Right ventricle myocardium superior (tissue), 1 donor: ENCODE measurements at places on chromosomes 2 and 18.

DNA sequence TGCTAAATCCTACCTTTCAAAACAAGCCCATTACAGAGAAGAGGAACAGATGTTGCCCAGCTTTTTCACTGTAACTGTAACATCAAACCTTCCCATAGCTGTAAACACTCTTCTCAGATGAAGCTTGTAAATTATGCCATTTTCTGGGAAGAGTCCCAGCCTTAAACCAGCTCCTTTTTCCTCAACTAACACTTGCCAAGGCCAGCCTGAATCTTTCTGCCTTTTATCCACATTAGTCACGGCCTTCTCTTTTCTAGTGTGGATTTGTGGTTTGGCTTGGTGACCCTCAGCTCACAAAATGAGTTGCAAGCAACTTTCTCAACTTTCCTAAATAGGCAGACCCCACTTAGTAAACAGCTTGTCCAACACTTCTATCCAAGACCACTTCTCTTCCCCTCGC lies 90.2 kb downstream of the CABLES1 start:
- DNase-seq: no peak

- no peak for DNase-seq
Measured at GRCh38 chr2:100252811-100253698, 69.2 kb downstream of the LONRF2 start.

- DNase-seq: no peak
Measured at GRCh38 chr2:1494257-1494656, 81.0 kb downstream of the TPO start.

DNA sequence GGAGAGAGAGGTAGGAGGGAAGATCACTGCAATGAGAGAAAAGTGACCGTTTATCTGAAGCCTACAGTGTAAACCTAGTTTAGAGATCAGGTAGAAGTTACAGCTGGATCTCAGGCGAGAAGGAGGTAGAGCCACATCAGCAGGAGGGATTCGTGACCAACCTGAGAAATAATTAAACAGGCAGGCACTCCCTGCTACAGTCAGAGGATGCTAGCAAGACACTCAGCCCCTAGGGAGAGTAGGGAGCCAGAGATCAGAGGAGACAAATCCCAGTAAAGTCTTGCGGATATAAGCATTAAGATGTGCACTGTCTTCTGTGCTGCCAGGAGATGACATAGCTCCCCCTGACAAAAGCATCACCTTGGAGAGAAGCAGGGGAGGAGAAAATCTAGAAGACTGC lies 629.1 kb upstream of the SLC39A10 start:
- no peak for DNase-seq

GRCh38 chr2:197306696-197307040 lies 3.9 kb downstream of the ANKRD44 start:
- peak; percentile 62 for DNase-seq

- peak; percentile 64 for DNase-seq
Measured at GRCh38 chr2:134411828-134412638, 158.2 kb downstream of the MGAT5 start.

GRCh38 chr2:236691799-236692167 lies 122.2 kb downstream of the ACKR3 start:
- DNase-seq: no peak

GRCh38 chr2:101341901-101342624 lies 33.6 kb upstream of the RNF149 start:
- DNase-seq: peak; percentile 81

DNA sequence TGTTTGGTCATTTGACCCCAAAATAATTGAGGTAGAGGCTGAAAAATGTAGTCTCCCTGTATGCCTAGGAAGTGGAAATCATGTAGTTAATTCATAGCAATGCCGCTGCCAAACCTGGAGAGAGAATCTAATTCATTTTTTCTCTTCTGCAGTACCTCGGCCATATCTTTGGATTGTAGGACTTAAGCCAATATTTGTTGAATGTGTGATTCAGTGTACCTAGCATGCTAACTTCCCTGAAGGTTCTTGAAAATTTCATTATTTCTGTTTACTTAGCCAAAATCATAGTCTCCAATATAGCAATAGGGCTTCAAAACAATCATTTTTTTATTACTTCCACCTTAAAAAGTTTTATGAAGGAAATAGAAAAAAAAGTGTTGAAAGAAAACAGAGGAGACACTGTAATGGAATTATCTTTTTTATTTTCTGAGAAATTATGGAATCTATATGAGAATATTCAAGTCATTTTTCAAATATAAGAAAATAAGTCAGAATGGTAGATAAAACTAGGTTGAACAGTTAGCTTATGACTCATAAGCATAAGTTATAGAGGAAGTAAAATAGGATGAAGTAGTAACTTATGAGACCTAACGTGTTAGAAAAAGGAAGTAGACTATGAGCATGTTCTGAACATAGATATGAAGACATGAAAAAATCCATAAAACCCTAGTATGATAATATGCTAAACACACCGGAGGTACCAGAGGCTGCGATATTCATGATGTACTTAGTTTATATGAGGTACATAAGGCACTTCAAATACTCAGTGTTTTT lies 35.2 kb upstream of the CDH19 start:
- no peak for DNase-seq

GRCh38 chr2:37232131-37232933 lies 874 bp downstream of the NDUFAF7 start:
- no peak for DNase-seq

DNA sequence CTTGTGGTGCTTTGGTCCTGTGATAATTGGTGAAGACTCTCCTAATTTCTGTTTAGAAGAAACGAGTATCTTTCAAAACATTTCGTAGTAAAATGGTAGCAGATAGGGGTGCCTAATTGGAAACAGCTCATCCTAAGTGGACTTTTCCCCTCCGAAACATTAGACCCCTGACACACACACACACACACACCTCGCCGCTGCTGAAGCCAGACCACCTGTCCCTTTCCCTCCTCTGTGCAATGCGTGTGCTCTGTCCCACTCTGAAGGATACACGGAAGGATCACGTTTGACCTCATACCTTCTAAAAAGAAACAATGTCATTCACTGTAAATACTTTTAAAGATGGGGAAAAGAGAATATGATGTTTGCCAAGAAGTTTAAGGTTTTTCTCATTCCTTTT lies 36.2 kb upstream of the TMEM87B start:
- no peak for DNase-seq

DNA sequence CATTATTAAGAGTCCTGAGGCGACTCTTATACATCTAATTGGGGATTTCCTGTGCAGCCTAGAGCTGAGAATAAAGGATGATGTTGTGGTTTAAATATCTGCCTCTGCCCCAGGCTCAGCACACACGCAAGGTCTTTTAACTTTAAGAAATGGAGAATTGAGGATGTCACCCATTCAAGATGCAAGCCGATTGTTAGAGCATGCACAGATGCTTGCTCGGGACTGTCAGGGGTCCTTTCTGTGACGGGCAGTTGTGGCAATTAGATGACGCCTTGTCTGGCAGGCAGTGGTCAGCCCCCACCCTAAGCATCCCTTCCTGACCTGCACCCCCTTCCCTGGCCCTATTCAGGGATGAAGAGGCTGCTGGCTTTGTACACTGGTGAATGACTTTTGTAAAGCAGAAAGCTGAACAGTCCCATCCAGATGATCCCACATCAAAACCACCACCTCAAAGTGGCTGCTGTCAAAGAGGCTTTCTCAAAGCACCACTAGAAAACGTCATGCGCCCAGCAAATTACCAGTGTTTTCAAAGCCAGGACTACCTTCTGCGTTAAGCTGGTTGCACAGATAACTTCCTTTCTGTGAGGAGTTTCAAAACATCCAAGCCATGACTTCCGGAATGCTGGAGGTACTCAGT lies 23.7 kb downstream of the FAM178B start:
- no peak for DNase-seq

- no peak for DNase-seq
Measured at GRCh38 chr2:234322766-234323465, 174.0 kb downstream of the ARL4C start.

- no peak for DNase-seq
Measured at GRCh38 chr2:2146969-2147900, 183.8 kb downstream of the MYT1L start.

- DNase-seq: no peak
Measured at GRCh38 chr2:55839182-55839819, 84.3 kb downstream of the EFEMP1 start.

DNA sequence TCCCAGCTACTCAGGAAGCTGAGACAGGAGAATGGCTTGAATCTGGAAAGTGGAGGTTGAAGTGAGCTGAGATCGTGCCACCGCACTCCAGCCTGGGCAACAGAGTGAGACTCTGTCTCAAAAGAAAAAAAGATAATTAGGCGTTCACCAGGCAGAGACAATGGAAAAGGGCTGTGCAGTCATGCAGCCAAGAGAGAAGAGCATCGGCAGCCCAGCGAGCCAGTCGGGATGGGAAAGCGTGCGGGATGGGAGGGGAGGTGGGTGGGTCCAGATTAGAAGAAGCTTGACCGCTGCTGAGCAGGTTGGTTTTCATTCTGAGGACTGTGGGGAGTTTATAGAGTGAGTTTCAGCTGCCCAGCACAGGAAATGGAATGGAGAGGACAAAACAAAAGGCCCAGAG lies 15.0 kb upstream of the CYS1 start:
- no peak for DNase-seq

- DNase-seq: no peak
Measured at GRCh38 chr2:227471412-227471811, 544 bp upstream of the AGFG1 start.

GRCh38 chr2:123840574-123840973 lies 184.5 kb upstream of the CNTNAP5 start:
- DNase-seq: no peak

DNA sequence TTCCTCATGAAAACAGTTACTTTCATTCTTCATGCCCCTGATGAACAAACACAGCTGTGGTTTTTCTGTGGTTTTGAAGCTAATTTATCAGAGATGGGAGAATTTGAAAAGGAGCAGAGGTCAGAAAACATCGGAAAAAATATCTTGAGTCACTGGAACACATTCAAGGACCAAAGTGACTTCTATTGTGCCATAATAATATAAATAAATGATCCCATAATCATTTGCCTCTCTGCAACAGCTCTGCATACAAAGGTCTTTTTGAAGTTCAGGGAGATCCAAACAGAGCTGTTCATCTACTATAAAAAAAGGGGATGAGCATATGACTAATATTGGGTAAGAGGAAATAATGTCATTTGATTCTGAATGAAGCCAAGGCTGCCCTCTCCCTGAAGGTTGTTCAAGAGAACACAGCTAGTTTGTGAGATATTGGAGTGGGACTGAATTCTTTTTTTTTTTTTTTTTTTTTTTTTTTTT lies 201.3 kb upstream of the GALNT5 start:
- DNase-seq: no peak

DNA sequence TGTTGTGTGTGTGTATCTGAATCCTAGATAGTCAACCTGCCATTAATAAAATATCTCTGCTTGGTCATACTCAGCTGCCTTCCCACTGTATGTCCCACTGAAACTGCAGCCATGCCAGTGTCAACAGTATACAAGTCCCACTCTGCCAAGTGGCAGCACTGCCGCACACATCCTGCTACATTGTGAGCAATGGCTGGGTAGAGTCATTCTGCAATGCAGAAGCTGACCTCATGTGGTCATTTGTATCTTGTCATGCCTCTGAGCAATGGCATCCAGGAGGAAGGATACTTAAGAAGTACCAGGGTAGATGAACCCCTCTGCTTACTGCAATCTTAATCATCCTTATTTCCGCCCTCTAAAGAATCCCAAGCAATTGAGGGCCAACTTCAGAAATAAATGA lies 302.2 kb upstream of the DDX18 start:
- no peak for DNase-seq

DNA sequence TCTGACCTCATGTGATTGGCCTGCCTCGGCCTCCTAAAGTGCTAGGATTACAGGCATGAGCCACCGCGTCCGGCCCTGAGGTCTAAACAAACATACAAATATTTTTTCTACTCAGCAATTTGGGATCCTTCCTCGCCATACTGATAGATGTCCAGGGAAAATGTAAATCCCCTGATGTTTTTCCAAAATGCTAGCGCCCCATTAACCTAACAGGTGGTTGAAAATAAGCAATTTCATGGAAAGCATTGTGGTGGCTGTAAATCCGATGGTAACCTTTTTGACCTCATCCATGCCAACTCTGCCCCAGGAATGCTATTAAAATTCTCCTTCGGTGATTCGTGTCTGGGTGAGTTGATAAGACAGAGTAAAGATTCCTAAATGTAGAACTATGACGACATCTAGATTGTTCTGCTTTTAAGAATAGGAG lies 19.3 kb downstream of the GEMIN6 start:
- DNase-seq: no peak

DNA sequence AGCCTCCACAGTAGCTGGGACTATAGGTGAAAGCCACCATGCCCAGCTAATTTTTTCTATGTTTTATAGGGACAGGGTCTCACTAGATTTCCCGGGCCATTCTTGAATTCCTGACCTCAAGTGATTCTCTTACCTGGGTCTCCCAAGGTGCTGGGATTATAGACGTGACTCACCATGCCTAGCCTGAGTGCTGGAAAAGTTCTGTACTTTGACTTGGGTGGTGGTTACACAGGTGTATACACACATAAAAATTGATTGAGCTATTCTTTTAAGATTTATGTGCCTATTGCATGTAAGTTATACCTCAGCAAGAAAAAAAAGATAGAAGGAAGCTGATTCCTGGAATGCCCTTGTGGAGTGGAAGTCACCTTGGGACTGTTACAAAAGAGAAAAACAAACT lies 34.8 kb upstream of the KCNF1 start:
- no peak for DNase-seq

DNA sequence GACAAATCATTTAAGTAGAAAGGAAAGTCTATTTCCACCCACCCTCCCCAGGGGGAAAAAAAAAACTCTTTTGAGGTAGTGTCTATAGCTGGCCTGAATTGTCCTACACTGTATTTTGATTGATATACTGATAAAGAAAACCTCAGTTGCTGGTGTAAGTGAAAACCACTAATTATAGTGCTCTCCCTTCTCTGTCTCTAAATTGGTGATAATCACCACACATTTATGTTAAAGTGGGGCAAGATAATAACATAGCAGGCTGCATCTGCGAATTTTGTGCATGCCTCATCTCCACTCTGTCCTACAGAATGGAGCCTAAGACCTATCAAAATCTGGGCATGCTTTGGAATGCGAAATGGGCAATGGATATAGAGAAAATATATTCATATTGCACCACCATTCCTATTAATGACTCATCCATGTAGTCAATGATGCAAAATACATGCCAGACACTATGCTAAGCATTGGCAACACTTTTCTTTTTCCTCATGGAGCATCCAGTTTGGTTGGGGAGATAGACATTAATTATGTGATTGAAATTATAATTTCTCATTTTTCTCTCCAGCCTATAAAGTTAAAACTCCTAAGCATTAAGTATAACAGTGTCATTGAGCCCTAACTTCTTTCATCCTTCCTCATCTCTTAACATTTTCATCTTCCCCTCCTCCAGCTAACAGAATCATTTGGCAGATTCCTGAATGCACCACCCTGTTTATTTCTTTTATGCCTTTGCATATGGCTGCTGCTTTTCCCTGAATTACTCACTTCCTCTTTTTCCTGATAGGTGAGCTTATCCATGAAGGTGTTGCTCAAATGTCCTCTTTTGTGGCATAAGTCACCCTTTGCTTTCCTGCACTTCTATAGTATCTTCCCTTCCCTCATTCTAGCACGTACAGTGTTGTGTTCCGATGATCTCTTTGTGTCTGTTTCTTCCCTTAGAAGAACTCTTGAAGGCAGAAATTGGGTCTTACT lies 58.2 kb downstream of the SLC9A2 start:
- DNase-seq: no peak

- no peak for DNase-seq
Measured at GRCh38 chr2:238912228-238912915, 64.5 kb downstream of the TWIST2 start.

- DNase-seq: no peak
Measured at GRCh38 chr2:157107877-157108276, 149.6 kb upstream of the GALNT5 start.
